ENCODE measurements at places on chromosomes 2 and 18. TPM values are rescaled to one million over a fixed set of nuclear protein-coding genes. Genes with fewer than 3 reads are reported as not detected.

The TSPYL6 gene
- not detected for total RNA-seq

DNA sequence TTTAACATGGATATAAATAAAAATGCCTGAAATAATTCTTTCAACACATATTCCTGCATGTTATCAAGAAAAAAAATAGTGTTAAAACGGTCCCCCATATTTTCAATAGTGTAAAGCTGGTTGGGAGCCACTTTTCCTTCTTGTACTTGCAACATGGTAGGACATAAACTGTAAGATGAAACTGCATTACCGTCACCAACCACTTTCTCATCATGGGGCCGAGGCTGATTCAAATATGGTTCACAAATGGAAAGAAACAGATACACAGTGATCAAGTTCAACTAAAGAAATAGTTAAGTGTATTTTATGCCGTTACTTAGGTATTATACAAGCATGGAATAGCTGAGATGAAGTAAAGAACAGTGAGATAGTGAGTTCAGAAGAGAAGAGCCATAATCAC, 360.7 kb downstream of the ZEB2 start:
- no peak overlapping the region for H3K4me3 ChIP-seq
- H3K27ac ChIP-seq: no peak overlapping the region
- no peaks in the 10 kb centered on the region for H3K36me3 ChIP-seq
- DNase-seq: no peak
- no peaks in the 10 kb centered on the region for H3K27me3 ChIP-seq
- peaks cover 9% of the 10 kb centered on the region for H3K4me1 ChIP-seq

DNA sequence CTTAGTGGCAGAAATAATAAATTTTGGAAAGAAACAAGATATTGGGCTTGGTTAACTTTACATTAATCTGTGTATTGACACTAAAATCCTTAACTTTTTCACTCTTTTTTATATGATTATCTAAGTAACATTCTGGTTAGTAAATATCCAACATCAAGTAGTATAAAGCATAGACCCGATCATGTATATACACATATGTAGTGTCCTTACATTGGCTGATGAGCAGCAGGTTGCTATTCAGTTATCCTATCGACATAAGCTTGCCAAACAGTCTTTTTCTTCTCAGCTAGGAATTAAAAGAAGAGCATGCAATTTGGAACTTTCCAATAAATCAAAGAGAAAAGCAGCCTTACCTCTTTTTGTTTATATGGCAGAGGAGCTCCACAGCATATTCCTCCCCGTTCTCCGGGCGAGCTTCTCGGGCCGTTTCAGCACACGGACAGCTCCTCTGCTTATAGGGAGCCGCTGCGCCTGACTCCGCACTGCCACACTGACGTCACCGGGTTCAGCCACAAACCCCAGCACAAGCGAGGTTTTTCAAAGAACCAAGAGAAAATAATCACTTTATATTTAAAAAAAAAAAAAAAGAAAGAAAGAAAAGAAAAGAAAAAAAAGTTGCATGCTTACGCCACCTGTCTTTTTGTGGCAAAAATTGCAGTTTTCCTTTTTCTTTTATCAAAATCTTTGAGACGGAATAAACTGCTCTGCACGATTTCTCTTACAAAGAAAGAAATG, at the start of gene SCG2:
TSS of gene SCG2 (minus strand) at position 430 of the 735 bp plus-strand sequence. CDS start 3,079 bp downstream, outside the sequence.
- no peaks in the 10 kb centered on the region for H3K27me3 ChIP-seq
- no peaks in the 10 kb centered on the region for H3K36me3 ChIP-seq
- no peak within 1 kb of the TSS for H3K4me3 ChIP-seq
- no peaks in the 10 kb centered on the region for H3K4me1 ChIP-seq
- DNase-seq: peak; percentile 45
- no peak within 1 kb of the TSS for H3K27ac ChIP-seq

DNA sequence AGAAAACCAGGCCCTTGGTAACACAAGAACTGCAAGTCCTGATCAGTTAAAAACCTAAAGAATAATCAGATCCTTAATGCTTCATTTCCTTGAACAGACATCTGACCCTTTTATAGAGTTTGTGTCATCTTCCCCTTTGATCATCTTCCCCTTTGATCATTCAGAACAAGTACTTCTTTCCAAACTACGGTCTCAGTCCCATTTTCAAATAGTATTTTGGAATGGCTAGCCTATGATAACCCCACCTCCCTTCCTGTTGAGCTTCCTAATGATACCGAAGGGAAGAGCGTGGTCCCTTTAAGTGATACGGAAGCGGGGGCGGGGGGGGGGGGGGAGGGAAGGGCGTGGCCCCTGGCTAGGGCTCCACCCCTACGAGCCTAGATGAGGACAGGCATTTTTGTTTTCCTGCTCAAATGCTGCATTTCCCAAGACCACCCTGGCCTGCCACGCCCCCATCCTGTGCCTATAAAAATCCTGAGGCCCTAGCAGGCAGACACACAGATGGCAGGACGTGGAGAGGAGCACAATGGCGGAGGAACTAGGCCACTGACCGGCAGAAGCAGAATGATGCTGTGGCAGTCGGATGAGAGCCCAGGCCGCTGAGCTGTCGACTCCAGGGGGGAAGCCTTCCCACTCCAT, 24.1 kb upstream of the CHRNA1 start:
- no peak overlapping the region for H3K27ac ChIP-seq
- H3K36me3 ChIP-seq: no peaks in the 10 kb centered on the region
- peaks cover 3% of the 10 kb centered on the region for H3K27me3 ChIP-seq

The C1QL2 gene
- not detected for total RNA-seq

- no peak overlapping the region for H3K4me3 ChIP-seq
- H3K27ac ChIP-seq: no peak overlapping the region
- no peaks in the 10 kb centered on the region for H3K4me1 ChIP-seq
Measured at GRCh38 chr2:137638932-137639331, 325.3 kb upstream of the HNMT start.

- H3K36me3 ChIP-seq: no peaks in the 10 kb centered on the region
- H3K4me3 ChIP-seq: no peak overlapping the region
- no peak for DNase-seq
- no peaks in the 10 kb centered on the region for H3K4me1 ChIP-seq
- H3K27ac ChIP-seq: no peak overlapping the region
- H3K27me3 ChIP-seq: peaks cover 22% of the 10 kb centered on the region
Measured at GRCh38 chr18:48356151-48356745, 52.9 kb downstream of the ZBTB7C start.

- H3K4me1 ChIP-seq: peaks cover 13% of the 10 kb centered on the region
- no peaks in the 10 kb centered on the region for H3K36me3 ChIP-seq
- no peak for DNase-seq
- no peaks in the 10 kb centered on the region for H3K27me3 ChIP-seq
- H3K27ac ChIP-seq: no peak overlapping the region
Measured at GRCh38 chr2:40098786-40099470, 319.9 kb upstream of the THUMPD2 start.

DNA sequence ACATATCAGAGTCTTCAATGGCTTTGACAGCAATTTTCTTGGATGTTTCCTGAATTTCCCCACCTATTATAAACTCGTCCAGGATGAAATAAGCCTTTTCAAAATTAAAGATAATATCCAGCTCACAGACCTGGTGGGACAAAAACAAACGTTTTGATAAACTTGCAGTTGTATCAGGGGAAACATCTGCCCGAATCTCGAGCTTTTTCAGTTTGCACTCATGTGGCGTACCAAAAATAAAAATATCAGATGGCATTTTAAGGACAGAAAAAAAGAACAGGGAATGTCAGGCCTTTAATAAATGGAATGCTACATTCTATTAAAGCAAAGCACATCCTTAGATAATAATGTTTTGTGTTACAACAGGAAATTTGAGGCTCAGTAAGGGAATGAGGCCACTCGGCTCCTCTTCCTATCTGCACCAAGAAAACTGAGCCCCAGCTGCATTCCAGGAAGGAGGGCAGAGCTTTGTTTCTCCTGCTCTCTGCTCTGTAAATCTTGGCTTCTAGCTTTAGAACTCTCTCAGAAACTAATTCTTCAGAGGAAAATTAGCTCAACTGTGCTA, 72.1 kb downstream of the AP1S3 start:
- no peak overlapping the region for H3K27ac ChIP-seq
- no peak for DNase-seq
- H3K4me3 ChIP-seq: no peak overlapping the region
- no peaks in the 10 kb centered on the region for H3K36me3 ChIP-seq
- no peaks in the 10 kb centered on the region for H3K27me3 ChIP-seq
- peaks cover 18% of the 10 kb centered on the region for H3K4me1 ChIP-seq

GRCh38 chr2:226159875-226160479, 639.6 kb downstream of the IRS1 start:
- no peaks in the 10 kb centered on the region for H3K36me3 ChIP-seq
- no peak overlapping the region for H3K4me3 ChIP-seq

The TCF23 gene
- not detected for total RNA-seq

- H3K4me3 ChIP-seq: no peak overlapping the region
- peaks cover 21% of the 10 kb centered on the region for H3K27me3 ChIP-seq
- H3K27ac ChIP-seq: no peak overlapping the region
- no peaks in the 10 kb centered on the region for H3K4me1 ChIP-seq
- no peak for DNase-seq
Measured at GRCh38 chr2:205814039-205814364, 131.7 kb downstream of the NRP2 start.

DNA sequence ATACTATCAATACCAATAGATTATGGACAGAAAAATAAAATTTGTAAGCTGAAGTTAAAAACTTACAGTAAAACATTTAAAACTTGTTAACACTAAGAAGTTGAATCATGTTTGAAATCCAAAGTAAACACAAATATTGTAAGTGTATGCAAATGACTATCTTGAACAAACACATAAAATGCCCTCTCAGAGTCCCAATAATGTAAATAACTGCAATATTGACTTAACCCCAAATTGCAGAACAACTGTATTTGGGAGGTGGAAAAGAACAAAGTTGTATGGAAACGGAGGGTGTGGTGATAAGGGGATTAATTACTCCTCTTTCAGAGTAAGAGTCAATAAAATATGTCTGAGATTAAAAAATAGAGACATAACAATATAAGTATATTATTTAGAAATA, 140.0 kb upstream of the NOL4 start:
- H3K27me3 ChIP-seq: no peaks in the 10 kb centered on the region
- no peaks in the 10 kb centered on the region for H3K36me3 ChIP-seq
- DNase-seq: no peak
- H3K4me3 ChIP-seq: no peak overlapping the region

The M1AP gene
- total RNA-seq: not detected

The UPP2 gene
- total RNA-seq: not detected

GRCh38 chr2:193502363-193503035, 1307.8 kb upstream of the TMEFF2 start:
- no peak for DNase-seq
- no peaks in the 10 kb centered on the region for H3K36me3 ChIP-seq
- H3K27me3 ChIP-seq: no peaks in the 10 kb centered on the region
- H3K27ac ChIP-seq: no peak overlapping the region

The ADCYAP1 gene
- total RNA-seq: not detected

GRCh38 chr18:25298853-25299274, 53.1 kb downstream of the ZNF521 start:
- no peaks in the 10 kb centered on the region for H3K36me3 ChIP-seq
- H3K4me3 ChIP-seq: no peak overlapping the region
- H3K4me1 ChIP-seq: no peaks in the 10 kb centered on the region
- H3K27ac ChIP-seq: no peak overlapping the region
